ENCODE measurements at places on chromosomes 3 and 15.

DNA sequence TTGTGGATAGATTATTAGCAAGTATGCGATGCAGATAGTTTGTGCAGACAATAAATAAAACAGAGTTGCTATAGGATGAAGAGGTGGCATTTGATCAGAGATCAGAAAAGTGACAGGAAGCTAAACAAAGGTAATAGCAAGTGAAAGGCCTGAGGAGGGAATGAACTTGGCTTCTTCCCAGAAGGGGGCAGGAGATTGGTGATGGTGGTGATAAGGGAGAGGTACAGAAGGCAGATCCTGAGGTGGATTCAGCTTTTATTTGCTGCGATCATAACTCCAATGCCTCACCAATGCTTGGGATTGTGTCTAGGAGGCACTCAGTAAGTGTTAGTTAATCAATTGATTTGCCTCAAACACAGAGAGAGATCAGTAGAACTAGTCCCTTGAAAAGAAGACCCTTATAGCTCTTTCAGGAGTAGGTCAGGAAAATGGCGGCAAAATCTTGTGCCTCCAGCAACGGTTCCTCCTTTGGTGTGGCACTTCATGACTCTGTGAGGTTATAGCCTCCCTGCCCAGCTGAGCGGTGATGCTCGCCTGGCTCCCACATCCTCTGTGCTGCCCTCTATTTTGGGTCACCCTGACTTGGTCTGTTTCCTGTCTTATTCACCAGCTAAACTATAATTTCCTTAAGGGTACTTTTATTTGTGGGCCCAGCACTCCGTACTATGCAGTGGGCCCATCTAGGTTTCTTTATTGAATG is 37.5 kb downstream of the TGFBR2 start:
- DNase-seq, result no peak

DNA sequence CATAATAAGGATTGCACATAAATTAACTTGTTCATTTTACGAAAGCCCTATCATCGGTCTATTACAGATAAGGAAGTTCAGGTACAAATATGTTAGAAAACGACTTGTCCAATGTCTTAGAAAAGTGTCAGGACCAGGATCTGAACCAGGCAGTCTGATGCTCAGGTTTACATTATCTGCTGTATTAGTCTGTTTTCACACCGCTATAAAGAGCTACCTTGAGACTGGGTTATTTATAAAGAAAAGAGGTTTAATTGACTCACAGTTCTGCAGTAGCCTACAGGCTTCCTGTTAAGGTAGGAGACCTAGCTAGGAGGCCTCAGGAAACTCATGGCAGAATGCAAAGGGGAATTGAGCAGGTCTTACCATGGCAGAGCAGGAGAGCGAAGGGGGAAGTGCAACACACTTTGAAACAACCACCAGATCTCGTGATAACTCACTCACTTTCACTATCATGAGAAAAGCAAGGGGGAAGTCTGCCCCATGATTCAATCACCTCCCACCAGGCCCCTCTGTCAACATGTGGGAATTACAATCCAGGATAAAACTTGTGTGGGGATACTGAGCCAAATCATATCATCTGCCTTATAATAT is 45.8 kb upstream of the GOLIM4 start:
- no peak for DNase-seq

GRCh38 chr3:193859195-193859594 is 266.2 kb downstream of the OPA1 start:
- no peak for DNase-seq

GRCh38 chr3:57031631-57032541 is 28.6 kb upstream of the SPATA12 start:
- DNase-seq, result no peak

DNA sequence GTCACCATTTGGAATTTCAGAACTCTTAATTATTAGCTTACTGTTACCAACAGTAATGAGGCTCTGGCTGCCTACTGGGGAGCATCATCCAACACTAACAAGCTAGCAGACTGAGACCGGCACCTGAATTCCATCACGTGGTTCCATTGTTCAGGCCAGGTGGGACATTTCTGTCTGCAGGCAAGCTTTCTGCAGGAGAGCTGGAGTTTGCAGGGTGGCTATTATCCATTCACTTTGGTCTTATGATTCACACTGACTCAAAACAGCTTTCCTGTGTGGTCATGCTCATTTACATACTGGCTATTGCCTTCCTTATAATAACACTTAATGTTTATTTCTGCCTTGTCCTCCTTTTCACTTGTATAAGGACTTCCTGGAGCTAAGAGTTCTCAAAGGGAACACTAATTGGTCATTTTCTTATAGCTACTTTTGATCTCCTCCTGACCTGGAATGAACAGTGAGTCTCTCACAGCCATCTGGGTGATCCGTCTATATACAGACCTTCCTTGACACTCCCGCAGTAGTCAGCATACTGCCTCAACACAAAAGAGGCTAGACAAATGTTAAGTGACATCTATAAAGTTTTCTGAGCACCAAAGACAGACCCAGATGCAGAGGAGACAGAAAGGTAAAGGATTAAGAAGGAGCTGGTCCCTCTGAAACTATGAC is 695.4 kb downstream of the FHIT start:
- no peak for DNase-seq

DNA sequence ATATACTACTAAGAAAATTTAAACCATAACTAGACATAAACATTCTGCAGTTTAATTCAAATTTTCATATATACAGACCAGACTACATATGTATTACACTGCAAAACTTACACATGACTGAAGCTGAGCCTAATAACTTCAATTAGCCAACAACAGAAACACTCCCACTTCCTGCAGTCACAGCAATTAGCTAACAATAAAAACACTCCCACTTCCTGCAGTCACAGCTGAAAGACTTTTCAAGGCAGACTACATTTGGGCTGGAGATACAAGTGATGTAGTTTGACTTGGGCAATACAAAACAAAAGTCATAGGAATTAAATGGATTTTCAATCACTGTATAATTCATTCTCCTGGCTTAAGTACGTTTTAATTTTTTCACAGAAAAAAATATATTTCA is 10.3 kb downstream of the TM2D3 start:
- DNase-seq, result no peak

- DNase-seq, result peak; percentile 24
Observed at GRCh38 chr3:125120379-125121122, 64.8 kb upstream of the HEG1 start.

- DNase-seq, result peak; percentile 97
Observed at GRCh38 chr3:157618075-157618760, 115.0 kb upstream of the VEPH1 start.

GRCh38 chr3:59135096-59135495 is 85.3 kb upstream of the CFAP20DC start:
- no peak for DNase-seq

DNA sequence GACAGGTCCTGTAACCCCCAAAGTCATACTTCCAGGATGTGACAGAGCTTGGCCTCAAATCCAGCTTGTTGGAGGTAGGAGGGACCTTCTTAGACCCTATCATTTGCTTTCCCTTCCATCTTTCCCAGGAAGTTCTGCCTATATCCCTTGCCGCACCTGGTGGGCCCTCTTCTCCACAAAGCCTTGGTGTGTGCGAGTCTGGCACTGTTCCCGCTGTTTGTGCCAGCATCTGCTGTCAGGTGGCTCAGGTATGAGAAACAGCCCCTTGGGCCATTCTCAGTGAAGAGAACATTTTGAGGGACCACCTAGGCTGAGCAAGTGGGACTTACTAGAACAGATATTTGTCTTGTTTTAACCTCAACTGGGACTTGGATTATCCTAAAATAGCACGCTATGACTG is 1.3 kb downstream of the IL17RE start:
- DNase-seq, result peak; percentile 28

DNA sequence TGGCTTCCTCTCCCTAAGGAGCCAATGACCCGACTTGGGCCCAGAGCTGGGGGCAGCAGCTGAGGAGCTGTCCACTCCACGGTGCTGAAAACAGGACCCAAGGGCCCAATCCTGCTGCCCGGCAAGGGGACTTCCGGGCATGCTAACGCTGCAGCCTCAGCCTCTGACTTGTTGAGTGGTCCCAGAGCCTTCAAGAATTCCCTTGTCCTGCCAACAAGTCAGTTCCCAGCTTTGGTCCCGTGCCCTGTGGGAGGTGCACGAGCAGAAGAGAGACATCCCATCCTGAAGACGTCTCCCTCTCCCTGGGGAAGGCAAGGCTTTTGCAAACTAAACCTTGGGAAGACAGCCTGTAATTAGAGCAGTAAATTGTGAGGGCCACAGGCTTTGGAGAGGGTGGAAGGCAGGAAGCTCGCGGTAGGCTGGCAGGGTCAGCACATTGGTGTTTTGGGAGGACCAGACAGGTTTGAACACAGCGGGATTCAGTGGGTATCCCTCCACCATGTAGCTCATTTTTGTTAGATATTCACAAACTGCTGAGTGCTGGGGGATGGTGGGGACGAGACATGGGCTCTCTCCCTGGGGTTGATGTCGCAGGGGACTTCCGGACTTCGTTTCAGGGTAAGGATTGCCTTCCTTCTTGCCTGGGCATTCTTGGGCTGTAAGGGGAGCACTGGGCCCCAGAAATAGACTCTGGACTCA is 29.8 kb upstream of the PRR23E start:
- DNase-seq, result no peak

GRCh38 chr3:115792206-115792955 is 169.1 kb downstream of the GAP43 start:
- DNase-seq, result no peak

DNA sequence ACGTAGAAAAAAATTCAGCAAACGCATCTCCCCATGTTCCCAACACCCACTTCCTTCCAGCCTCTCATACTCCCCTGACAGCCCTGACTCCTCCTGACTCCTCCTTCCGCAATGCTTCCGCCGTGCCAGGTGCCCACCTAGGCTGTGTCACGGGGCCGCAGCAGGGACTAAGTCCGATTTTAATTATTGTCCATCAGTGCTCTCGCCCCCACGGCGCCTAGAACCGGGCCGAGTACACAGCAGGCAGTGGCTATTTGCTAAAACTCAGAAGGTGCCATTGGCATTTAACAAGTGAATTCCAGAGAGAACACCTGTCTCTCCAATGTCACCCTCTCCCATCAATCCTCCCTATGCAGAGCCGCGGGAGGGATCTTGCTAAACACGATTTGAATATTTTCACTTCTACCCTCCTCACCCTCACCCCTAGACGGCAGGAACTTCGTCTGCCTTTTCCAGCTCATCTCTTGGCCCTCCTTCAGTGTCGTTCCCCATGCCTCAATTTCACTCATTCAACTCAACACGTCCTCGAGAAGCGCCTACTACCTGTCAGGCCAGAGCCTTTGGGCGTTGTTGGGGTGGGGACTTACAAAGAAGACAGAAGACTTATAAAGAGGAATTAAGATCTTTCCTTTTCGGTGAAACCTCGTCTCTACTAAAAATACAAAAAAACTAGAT is 11.5 kb upstream of the SHF start:
- peak; percentile 90 for DNase-seq

DNA sequence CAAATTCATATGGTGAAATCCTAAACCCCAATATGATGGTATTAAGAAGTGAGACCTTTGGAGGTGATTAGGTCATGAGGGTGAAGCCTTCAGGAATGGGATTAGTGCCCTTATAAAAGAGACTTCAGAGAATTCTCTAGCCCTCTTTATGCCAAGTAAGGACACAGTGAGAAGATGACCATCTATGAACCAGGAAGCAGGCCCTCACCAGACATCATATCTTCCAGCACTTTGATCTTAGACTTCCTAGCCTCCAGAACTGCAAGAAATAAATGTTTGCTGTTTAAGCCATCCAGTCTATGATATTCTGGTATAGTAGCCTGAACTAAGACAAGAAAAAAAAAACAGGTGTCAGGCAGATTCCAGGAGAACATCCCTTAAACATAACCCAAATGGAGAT is 45.9 kb upstream of the AP4E1 start:
- no peak for DNase-seq

DNA sequence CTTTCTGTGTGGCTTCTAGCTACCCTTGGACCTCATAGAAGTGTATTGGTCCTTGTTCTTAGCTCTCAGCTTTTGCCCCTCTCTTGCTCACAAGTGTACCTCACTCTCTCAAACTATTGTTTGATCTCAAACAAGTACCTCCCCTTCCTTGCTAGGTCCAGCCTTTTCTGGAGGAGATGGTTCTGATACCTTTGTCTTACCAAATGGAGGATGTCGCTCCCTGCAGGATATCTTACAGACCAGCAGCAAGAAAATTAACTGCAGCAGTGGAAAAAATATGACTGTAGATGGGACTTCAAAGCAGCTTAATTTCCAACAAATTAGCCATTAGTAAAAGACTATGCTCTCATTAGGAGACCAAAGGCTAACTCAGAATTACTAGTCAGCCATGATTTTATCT is 388.1 kb upstream of the ROBO2 start:
- no peak for DNase-seq

DNA sequence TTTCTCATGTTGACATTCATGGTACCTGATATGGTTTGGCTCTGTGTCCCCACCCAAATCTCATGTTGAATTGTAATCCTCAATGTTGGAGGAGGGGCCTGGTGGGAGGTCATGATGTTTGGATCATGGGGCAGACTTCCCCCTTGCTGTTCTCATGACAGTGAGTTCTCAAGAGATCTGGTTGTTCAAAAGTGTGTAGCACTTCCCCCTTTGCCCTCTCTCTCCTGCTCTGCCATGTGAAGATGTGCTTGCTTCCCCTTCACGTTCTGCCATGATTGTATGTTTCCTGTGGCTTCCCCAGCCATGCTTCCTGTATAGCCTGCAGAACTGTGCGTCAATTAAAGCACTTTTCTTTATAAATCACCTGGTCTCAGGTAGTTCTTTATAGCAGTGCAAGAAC is 3.3 kb upstream of the UBL7 start:
- DNase-seq, result no peak

DNA sequence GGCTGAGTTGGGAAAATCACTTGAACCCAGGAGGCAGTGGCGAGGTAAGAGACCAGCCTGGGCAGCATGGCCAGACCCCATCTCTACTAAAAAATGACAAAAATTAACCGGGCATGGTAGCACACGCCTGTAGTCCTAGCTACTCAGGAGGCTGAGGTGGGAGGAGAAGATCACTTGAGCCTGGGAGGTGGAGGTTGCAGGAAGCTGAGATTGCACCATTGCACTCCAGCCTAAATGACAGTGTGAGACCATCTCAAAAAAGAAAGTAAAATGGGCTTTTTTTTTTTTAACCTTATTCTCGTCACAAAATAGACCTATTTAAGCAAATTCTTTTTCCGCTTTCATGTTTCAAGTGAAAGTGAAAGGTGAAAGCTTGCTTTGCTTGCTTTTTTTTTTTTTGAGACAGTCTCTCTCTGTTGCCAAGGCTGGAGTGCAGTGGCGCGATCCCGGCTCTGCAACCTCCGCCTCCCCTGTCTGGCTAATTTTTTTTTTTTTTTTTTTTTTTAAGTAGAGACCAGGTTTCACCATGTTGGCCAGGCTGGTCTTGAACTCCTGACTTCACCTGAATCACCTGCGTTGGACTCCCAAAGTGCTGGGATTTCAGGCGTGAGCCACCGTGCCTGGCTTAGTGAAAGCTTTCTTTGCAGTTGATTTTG is 3.6 kb downstream of the PDIA3 start:
- DNase-seq, result no peak

GRCh38 chr3:182809531-182809930 is 16.2 kb downstream of the ATP11B start:
- DNase-seq, result no peak
